ENCODE measurements at places on chromosomes 16 and 17. TPM values are rescaled to one million over a fixed set of nuclear protein-coding genes. Genes with fewer than 3 reads are reported as not detected.

SDK2 gene
- total RNA-seq = 0.44 TPM

CDH13 gene
- not detected for total RNA-seq

SEPTIN12 gene
- total RNA-seq = not detected

PSMD11 gene
- 190 TPM for total RNA-seq

ASGR1 gene
- total RNA-seq = 1.1 TPM

SNAI3 gene
- total RNA-seq = 2.4 TPM

CALB2 gene
- not detected for total RNA-seq

MLYCD gene
- total RNA-seq = 6.1 TPM

EPOP gene
- 56.5 TPM for total RNA-seq

PRR35 gene
- total RNA-seq = not detected

All from activated T-helper 1 cell treated with anti-CD3 and anti-CD28 coated beads, Interleukin-12 subunit alpha, Interleukin-12 subunit beta, Interleukin-2, Interleukin-4 antibody, amounts not matched to agents 30 ng/mL and 10 ng/mL and 1 ng/mL, durations not matched to agents 14 hours and 24 hours and 36 hours (primary cell).